Activated naive CD8-positive, alpha-beta T cell treated with anti-CD3 and anti-CD28 coated beads for 36 hours (primary cell): ENCODE measurements at places on chromosomes 11 and 22. TPM values are rescaled to one million over a fixed set of nuclear protein-coding genes. Genes with fewer than 3 reads are reported as not detected.

DNA sequence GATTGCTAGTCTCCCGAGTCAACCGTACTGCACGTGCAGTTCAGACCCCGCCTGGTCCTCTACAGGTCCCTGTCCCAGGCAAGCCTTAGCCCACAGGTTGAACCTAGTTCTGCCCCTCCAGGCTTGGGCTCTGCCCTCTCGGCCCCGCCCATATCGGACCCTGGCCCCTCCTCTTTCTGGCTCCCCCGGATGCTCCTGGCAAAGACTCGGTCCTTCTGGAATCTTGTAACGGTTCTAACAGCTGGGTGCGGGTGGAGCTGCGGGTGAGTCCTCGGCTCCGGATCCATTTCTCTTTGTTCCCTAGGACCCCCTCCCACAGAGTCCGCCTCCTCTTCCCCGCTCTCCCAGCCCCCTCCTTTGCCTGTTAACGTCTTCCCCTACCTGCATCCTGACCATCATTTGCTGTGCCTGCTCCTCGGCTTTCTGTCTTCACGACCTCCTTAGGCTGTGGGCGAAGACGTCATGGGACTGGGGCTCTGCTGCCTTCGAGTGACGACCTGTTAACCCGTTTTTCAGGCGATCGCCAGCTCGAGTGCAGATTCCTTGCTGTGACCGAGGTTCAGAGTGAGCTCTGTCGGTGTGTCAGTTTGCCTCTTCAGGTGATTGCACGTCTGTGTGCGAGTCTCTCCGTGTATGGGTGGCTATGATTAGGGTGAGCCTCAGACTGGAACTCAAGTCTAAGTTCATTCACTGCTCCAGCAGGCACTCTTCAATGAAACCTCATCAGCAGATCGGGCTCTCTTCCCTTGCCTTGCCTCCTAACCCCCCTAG lies at the start of gene DNHD1:
Gene DNHD1 (plus strand): TSS at position 212 of the 771 bp plus-strand sequence. CDS start 936 bp downstream, outside the sequence.
- no peaks in the 10 kb centered on the region for H3K27me3 ChIP-seq
- H3K36me3 ChIP-seq, result peaks cover 19% of the 10 kb centered on the region
- no peak for DNase-seq
- peaks cover 11% of the 10 kb centered on the region for H3K4me1 ChIP-seq
- peak within 1 kb of the TSS; percentile 53 for H3K27ac ChIP-seq

DNA sequence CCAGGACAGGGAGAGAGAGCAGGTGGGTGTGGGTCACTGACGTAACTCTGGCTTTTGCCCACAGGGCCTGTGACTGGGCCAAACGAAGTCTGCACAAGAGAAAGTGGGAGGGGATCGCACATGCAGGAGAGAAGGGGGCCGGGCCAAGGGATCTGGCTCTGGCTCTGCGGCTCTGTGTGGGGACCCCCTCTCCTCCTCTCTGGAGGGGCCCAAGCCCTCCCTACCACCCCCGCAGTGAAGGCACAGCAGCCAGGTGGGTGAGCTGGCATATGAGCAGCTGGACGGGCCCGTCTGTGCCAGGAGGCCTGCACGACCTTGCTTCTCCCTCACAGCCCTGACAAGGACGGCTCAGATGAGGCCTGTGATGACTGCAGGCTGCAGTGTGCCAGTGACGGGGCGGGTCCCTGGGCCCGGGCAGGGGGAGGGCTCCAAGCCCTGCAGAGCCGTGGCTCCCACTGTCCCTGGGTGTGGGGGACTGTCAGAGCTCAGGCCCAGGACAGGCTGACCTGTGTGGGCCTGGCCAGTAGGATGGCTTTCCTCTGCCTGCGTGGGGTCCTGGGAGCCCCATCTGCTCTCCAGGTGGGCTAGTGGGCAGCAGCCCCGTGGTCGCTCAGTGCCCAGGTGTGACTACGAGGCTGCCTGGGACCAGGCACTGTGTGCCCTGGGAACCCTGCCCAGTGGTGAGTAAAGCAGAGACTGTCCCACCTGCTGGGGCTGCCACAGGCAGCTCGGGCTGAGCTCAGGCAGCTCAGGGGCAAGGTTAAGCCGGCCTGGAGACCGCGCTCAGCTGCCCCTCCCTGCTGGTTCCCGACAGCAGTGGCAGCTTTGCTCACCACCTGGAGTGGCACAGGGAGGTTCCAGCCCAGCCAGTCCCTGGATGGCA lies 22.2 kb downstream of the MRGPRG start:
- no peaks in the 10 kb centered on the region for H3K4me1 ChIP-seq
- H3K36me3 ChIP-seq, result no peaks in the 10 kb centered on the region
- no peak for DNase-seq
- H3K27me3 ChIP-seq, result peaks cover 7% of the 10 kb centered on the region

The OR8D4 gene
- not detected for total RNA-seq

- H3K36me3 ChIP-seq, result no peaks in the 10 kb centered on the region
- no peaks in the 10 kb centered on the region for H3K27me3 ChIP-seq
- no peak overlapping the region for H3K27ac ChIP-seq
- no peak overlapping the region for H3K4me3 ChIP-seq
- DNase-seq, result no peak
Measured at GRCh38 chr22:31937341-31937740, 7.0 kb upstream of the YWHAH start.

The KAT5 gene
- total RNA-seq, result 65.0 TPM

The GAB2 gene
- total RNA-seq, result 0.91 TPM

The OR10D3 gene
- not detected for total RNA-seq

DNA sequence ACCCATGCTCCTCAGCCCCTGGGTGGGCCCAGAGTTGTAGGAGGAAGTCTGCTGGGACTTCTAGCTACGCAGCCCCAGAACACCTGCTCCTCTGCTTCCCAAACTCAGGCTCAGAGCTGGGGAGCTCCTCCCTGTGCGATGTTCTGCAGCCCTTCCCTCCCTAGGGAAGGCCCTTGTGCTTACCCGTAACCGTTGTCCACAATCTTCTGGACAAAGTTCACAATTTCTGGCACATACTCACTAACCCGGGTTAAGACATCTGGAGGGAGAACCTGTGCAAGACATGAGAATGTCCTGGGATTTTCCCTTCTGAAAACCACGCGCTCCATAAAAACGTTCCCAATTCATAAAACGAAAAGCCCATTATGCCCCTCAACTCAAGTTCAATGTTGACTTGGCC lies 28.4 kb downstream of the CARS1 start:
- no peak for DNase-seq
- no peaks in the 10 kb centered on the region for H3K27me3 ChIP-seq
- no peak overlapping the region for H3K4me3 ChIP-seq

GRCh38 chr11:64856382-64857227 lies 12.2 kb upstream of the CDC42BPG start:
- H3K27ac ChIP-seq, result peak overlapping the region; percentile 85
- H3K36me3 ChIP-seq, result peaks cover 72% of the 10 kb centered on the region
- no peaks in the 10 kb centered on the region for H3K27me3 ChIP-seq

- peaks cover 11% of the 10 kb centered on the region for H3K36me3 ChIP-seq
- no peak overlapping the region for H3K4me3 ChIP-seq
- H3K27ac ChIP-seq, result no peak overlapping the region
- DNase-seq, result no peak
Measured at GRCh38 chr11:130323452-130324450, 9.0 kb upstream of the ZBTB44 start.

- no peaks in the 10 kb centered on the region for H3K4me1 ChIP-seq
- no peaks in the 10 kb centered on the region for H3K36me3 ChIP-seq
- DNase-seq, result no peak
- H3K27ac ChIP-seq, result no peak overlapping the region
- H3K4me3 ChIP-seq, result no peak overlapping the region
Measured at GRCh38 chr22:43714104-43714503, 98.0 kb downstream of the EFCAB6 start.

- H3K27me3 ChIP-seq, result peaks cover 33% of the 10 kb centered on the region
- H3K4me3 ChIP-seq, result no peak overlapping the region
- no peak overlapping the region for H3K27ac ChIP-seq
- H3K36me3 ChIP-seq, result no peaks in the 10 kb centered on the region
Measured at GRCh38 chr11:17542249-17542648, 2.0 kb downstream of the USH1C start.

The PNPLA5 gene
- not detected for total RNA-seq

DNA sequence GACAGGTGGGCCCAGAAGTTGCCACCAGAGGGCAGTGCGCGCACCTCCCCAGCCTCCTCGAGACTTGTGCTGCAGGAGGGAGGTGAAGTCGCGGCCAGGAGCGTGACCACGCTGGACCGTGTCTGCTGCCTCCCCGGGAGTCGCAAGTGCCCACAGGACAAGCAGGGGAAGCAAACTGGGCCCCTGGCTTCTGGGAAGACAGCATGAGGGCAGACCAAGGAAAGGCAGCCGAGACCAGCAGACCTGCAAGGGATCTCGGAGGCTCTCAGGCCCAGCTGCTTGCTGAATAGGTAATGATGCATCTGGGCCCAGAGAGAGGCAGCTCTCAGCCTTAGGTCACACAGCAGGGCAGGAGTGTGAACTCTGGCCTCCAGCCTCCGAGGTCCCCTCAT lies 17.0 kb upstream of the IL2RB start:
- peak; percentile 81 for DNase-seq
- H3K27me3 ChIP-seq, result no peaks in the 10 kb centered on the region
- peak overlapping the region; percentile 69 for H3K4me3 ChIP-seq
- peak overlapping the region; percentile 75 for H3K27ac ChIP-seq
- peaks cover 77% of the 10 kb centered on the region for H3K4me1 ChIP-seq
- H3K36me3 ChIP-seq, result no peaks in the 10 kb centered on the region

The DMC1 gene
- total RNA-seq, result 14.5 TPM

DNA sequence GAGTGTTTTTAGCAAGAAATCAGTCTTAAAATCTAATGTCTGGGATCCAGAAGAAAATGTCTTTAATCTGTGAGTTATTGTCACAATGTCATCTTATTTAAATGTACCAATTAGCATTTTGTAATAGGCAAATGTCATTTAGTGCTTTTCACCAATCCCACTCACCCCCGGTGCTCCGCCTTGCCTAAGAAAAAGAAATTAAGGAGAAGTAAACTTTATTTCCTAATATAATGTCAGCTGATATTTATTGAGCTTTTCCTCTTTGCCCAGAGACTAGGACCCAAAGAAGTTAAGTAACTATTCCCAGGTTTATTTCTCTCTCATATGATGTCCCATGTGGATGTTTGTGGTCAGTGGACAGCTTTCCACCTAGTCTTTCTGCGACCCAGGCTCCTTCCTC lies 16.2 kb downstream of the SC5D start:
- H3K36me3 ChIP-seq, result peaks cover 42% of the 10 kb centered on the region
- H3K4me1 ChIP-seq, result peaks cover 42% of the 10 kb centered on the region
- no peak for DNase-seq
- no peak overlapping the region for H3K4me3 ChIP-seq
- no peaks in the 10 kb centered on the region for H3K27me3 ChIP-seq
